Mucosa of descending colon (tissue), 3 donors: ENCODE measurements at places on chromosomes 4 and X. TPM values are rescaled to one million over a fixed set of nuclear protein-coding genes. Genes with fewer than 3 reads are reported as not detected.

DNA sequence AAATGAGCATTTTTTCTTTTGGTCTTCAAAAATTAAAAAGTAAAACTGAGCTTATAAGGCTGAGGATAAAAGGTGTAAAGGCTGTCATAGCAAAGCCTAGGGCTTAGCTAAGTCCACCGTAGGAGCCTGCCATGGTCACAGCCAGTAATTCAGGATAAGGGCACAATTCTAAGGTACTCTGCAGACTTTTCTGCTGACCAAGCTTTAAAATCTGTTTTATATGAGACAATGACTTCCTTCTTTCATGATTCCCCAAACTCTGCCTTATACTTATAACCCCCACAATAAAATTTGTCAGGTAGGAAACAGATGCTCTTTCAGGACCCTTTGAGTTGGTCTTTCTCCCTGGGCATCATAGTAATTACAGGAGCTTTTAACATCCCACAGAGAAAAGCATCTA, 138.5 kb downstream of the COL4A6 start:
- no peak for DNase-seq

The AR gene
- 0.49 TPM for total RNA-seq

DNA sequence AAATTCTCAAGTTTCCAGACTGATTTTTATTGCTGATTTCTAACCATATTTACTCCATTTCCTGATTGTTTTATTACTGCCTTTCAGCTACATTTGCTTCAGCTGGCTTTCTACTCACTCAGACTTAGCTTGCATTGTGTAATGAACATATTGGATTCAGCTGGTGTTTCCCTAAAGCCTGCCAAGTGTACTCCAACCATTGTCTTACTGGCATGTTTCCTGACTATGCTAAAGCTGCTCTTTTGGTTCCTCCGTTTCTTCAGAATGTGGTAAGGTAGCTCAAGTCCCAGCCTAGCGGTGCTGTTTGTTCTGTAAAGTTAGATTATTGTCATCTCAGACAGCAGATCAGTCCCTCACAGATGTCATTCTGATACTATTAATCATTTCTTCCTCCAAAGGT, 53.1 kb upstream of the GLRA2 start:
- peak; percentile 26 for DNase-seq

The GAGE2A gene
- not detected for total RNA-seq

- DNase-seq: no peak
Observed at GRCh38 chrX:130098210-130098552, 12.1 kb downstream of the ELF4 start.

- no peak for DNase-seq
Observed at GRCh38 chr4:132180020-132180427, 969.1 kb upstream of the PCDH10 start.

- DNase-seq: no peak
Observed at GRCh38 chrX:39011454-39012221, 210.4 kb downstream of the MID1IP1 start.

- DNase-seq: peak; percentile 17
Observed at GRCh38 chr4:646460-646859, 21.1 kb downstream of the PDE6B start.

DNA sequence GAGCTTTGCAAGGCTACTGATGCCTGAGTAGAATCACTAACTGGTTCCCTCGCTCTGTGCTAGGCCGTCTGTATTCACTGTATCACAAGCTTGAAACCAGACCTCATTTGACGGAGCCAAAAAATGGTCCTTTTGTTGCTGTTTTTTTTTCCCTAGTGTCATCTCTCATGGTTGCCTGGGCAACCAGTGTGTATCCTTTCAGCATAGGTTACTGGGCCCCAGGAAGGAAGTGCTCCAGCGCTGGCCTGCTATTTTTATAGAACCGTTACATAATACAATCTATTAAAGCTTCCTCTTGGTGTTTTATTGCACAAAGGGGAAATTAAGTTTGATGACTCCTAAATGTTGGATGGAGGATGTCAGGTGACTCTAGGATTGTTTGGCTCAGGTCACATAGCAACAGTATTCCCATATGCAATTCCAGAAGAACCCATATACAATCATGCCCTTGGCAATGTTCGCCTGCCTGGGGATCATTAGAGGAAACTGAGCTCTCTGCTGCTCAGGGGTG, 220.4 kb downstream of the SPRY1 start:
- no peak for DNase-seq

- DNase-seq: no peak
Observed at GRCh38 chrX:734362-734761, 103.8 kb downstream of the SHOX start.
